ELR (cell line): ENCODE measurements at places on chromosomes 13 and 19.

DNA sequence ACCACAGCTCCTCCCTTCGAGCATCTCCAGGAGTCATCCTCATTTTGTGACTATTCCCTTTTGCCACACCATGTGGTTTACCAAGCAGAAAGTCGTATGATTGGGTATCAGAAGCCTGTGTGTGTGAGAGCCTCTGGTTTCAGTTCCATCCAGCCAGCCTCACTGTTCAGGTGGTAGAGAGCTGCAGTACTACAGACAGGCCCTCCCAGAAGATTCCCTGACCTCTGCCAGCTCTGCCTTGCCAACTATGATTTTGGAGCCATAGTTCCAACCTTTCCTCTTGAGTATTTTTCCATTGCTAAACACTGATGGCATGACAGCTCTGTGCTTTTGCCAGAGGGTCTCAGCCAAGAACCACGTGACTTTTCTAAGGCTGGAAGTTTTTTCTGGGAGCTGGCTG lies 82.5 kb downstream of the DHRS12 start:
- no peak for DNase-seq

DNA sequence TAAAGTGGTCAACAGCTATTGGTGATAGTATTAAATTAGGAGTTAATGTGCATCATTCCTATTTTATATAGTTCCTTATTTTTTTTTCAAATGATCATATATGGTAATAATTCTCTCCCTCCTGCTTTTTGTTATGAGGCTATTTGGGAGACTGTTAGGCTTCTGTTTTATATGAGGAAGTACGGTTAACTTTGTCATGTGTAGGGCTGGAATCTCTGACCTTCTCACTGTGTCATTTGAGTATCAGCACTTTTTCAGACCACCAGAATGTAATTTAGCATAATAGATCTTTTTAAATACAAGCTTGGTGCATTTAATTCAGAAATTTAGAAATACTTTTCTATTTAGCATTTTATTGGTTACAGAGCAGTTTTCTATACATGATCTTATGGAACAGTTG lies 7.7 kb downstream of the DGKH start:
- DNase-seq = no peak

- no peak for DNase-seq
These were observed 6.7 kb upstream of the ZNF548 start for GRCh38 chr19:57382806-57383488.

GRCh38 chr13:46894568-46894967 lies 2.3 kb downstream of the HTR2A start:
- peak; percentile 24 for DNase-seq

DNA sequence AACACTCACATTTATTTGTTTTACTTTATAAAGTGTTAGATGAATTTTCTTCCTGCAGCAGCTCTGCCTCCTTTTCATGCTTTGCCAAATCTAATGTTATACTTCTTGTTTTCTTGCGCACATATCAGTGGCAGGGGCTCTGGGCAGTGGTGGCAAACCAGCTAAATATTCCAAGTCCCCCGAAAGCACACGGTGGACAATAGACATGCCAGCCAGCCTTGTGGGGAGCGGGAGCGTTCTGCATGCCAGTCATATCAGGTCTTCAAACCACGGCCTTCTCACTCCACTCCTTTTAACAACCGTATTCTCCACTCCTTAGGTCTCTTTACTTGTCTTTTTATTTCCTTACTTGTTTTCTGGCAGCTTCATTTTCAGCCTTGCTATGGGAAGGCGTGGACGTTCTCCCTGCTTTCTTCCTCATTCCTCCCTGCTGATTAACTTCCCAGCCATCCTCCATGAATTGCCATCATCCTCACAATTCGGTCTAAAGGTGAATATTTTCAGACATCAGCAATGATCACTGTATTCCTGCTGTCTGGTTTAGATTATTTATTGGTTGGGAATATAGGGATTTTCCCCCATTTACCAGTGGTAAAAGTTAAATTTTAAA lies 77.1 kb upstream of the WASF3 start:
- DNase-seq = no peak

DNA sequence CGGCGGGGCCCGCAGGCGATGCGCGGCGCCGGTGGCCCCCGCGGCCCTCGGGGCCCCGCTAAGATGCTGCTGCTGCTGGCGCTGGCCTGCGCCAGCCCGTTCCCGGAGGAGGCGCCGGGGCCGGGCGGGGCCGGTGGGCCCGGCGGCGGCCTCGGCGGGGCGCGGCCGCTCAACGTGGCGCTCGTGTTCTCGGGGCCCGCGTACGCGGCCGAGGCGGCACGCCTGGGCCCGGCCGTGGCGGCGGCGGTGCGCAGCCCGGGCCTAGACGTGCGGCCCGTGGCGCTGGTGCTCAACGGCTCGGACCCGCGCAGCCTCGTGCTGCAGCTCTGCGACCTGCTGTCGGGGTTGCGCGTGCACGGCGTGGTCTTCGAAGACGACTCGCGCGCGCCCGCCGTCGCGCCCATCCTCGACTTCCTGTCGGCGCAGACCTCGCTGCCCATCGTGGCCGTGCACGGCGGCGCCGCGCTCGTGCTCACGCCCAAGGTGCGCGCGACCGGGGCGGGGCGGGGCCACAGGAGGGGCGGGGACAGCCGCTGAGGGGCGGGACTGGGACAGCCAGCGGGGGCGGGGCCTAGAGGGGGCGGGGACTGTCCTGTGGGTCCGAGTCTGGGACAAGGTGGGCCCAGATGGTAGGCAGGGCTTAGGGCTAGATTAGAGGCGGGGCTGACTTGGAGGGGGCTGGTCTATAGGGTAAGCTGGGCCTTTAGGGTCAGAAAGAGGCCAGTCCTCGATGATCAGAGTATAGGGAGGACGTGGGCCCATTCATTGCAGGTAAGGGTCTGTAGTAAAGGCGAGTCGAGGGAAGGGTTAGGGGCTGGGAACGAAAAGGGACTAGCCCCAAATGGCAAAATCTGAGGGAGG lies 5.1 kb downstream of the GRIN2D start:
- DNase-seq = peak; percentile 89

DNA sequence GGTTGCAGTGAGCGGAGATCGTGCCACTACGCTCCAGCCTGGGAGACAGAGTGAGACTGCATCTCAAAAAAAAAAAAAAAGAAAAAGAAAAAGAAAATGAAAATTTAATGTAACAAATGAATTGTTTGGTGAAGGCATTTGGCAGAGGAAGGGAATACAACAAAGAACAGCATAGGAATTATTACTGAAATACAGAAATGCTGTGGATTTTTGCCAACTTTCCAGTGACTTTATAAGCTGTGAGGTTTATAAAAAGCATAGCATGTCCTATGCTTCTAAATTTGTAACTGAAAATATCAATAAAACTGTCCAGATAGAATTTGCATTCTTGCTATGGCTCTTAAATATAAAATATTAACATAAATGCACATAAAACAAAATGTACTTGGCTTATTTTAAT lies 112.9 kb upstream of the IRS2 start:
- no peak for DNase-seq

DNA sequence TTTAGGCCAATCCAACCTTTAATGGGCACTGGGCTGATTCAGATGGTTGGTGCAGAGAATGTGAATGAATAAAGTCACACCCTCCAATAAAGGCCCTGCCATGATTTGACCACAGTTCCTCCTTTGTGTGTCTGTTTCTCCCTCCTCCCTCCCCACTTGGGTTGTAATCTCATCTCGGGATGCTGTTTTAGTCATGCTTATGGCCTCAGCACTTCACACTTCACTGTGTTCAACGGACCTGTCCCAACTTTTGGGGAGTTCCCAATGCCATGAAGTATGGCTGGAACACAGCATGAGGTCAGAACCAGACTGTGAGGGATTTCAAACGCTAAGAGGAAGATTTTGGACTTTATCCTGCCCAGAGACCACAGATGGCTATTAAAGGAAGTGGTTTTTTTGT lies 5.6 kb upstream of the RAB8A start:
- peak; percentile 47 for DNase-seq

- no peak for DNase-seq
These were observed 63.7 kb upstream of the F7 start for GRCh38 chr13:113041896-113042295.

DNA sequence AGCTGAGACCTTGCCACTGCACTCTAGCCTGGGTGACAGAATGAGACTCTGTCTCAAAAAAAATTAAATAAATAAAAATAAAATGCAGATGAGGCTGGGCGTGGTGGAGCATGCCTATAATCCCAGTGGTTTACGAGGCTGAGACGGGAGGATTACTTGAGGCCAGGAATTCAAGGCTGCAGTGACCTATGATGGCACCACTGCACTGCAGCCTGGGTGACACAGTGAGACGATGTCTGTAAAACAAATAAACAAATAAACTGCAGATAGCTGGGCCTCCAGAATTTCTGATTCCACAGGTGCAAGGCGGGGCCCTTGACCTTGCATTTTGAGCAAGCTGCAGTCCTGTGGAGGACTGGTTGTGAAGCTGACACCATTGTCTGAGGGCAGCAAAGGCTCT lies 3.1 kb upstream of the MAG start:
- no peak for DNase-seq

GRCh38 chr13:80527400-80527799 lies 186.5 kb upstream of the SPRY2 start:
- DNase-seq = no peak

DNA sequence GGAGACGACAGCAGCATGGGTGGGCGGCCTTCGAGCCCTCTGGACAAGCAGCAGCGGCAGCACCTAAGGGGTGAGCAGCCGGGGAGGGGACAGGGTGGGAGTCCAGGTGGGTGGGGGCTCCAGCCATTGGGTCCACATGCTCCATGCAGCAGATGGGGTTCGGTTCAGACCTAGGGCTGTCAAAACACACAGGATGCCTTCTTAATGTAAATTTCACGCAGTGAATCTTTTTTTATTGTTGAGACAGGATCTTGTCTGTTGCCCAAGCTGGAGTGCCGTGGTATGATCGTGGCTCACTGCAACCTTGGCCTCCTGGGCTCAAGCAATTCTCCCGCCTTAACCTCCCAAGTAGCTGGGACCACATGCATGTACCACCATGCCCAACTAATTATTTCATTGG lies 15.9 kb downstream of the PGLS start:
- DNase-seq = no peak

- DNase-seq = peak; percentile 23
These were observed 95.9 kb downstream of the AKAP11 start for GRCh38 chr13:42367831-42368230.

DNA sequence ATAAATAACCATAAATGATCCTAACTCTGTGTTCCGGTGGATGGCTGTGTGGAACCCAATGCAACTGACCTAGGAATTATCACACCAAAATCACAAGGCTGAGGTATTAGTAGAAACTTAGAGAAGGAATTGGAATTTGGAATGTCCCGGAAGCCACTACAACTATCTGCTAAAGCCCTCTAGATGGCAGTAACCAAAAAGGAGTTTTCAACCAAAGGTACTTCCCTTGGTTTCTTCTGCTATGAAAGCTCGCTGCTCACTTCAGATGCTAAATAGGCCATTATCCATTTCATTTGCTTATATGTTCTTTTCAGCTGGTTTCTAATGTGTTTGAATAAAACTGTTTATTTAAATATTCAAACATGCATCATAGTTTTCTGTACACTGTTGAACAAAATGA lies 1589.1 kb upstream of the SPRY2 start:
- DNase-seq = peak; percentile 76

DNA sequence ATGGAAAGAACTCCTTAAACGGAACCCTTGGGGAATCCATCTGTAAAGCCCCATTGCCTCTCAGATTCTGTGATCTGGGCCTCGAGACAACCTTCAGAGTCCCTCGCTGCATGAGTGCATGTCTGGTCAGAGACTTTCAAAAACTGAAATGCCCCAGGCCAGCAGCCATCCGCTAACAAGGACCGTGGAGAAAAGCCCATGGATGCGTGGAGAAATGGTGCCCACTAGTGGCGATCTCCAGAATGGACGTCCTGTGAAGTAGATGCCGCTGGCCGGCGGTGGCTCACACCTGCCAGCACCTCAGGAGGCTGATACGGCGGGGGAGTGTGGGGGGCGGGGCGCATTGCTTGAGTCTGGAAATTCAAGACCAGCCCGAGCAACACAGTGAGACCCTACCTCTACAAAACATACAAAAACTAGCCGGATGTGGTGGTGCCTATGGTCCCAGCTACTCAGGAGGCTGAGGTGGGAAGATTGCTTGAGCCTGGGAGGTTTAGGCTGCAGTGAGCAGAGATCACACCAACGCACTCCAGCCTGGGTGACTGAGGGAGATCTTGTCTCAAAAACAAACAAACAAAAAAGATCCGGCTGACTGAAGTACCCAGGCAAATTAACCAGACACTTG lies 7.9 kb upstream of the CDC16 start:
- peak; percentile 89 for DNase-seq

GRCh38 chr13:97004096-97004876 lies 10.0 kb upstream of the OXGR1 start:
- peak; percentile 67 for DNase-seq

- DNase-seq = peak; percentile 15
These were observed at the start of gene IGFL3 for GRCh38 chr19:46124638-46125115. Gene IGFL3, minus strand, starts transcription at chr19:46124688. Its CDS starts 39 bp downstream, at chr19:46124649.

DNA sequence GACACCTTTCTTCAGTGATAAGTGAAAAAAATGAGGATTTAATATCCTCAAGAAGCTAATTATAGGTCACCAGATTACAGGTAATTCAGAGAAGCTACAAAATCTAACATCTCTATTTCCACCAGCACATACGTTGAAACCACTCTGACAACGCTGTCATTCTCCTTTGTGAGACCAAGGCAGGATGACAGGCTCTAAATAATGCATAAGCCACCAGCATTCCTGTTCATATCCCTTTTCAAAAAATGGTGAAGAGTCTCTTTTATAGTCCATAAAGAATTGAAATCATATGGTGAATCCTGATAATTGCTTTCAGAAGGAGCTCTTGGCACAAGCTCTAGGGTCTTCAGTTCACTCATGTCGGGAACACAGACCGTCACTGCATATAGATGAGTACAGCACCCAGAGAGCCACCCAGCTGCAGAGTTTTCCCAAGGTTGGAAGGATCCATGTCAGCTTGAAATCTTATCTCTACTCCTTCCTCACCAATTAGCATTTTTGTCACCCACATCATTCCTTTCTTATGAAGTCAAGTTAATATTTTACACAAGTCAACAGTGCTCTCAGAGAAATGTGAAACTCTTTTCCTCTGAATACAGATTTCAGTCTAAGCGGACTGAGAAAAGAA lies 431.4 kb downstream of the TBC1D4 start:
- DNase-seq = no peak

DNA sequence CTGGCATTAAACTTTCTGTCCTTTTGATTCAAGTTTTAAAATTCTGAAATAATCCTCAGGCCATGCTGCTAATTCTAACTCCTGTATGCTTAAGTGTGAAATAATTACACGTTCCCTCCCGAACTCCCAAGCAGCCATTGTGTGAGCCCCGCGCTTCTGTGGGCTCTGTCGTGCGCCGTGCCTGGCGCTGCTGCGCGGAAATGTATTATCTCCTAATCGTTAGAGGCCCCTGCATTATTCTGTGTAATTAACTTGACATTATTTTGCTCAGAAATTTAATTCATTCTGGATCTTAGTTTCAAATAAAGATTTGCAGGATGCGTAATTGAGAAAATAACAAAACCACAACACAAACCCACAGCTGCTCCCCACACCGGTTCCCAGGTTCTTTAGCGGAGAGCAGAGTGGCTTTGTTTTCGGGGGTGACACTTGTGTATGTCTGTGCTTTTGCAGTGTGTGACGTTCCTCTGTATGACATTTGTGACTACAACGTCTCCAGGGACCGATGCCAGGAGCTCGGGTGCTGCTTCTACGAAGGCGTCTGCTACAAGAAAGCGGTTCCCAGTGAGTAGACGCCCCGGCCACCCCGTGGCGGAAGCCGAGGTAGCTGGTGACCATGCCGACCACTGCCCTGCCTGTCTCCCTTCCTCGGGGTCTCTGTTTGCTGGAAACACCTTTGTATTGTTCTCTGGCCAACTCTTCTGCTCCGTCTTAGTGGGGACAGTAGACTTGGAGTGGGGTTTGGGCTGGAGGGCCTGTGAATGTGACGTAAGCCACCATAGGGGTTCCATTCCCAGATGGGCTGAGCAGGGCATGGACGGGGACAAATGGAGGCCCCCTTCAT lies 7.5 kb downstream of the TEX29 start:
- DNase-seq = no peak
